CD8-positive, alpha-beta memory T cell (primary cell): ENCODE measurements at places on chromosomes 5 and 9.

DNA sequence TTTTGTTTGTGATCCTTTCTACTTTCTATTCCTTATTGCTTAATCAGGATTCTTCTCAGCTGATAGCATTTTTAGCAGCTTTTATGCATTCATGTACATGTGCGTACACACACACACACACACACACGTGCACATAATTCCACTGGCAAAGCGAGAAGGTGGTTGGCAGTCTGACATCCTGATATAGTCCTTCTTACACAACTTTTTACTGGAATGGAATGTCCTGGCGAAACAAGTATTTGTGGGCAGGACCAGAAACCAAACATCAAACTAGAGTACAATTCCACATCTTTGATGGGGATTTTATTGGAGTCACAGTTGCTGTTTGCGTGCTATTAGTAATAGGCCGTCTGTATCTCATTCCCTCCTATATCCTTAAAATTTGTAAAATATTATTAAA, 356.5 kb downstream of the CCDC171 start:
- no peak for DNase-seq

- DNase-seq = no peak
These were observed 14.3 kb downstream of the GAPT start for GRCh38 chr5:58505502-58505901.

GRCh38 chr5:71891856-71892255, 172.8 kb downstream of the CARTPT start:
- DNase-seq = no peak

- DNase-seq = no peak
These were observed 24.7 kb upstream of the MAPK9 start for GRCh38 chr5:180316586-180316985.

DNA sequence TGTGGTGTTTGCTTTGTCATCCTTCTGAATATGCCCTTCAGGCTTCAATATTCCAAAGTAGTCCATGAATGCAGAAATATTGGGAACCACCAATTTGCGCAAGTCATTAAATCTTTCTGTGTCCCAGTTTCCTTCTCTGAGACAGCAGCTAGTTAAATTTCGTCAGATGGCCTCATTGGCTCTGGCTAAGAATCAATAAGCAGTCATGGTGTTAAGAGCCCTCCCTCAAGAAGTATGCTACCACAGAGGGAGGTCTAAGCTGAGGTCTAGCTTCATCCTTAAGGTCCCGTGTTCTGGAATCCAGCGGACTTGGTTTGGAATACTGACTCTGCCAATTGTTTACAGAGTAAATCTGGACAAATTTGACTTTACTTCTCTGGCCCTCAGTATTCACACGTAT, 59.1 kb upstream of the C5orf58 start:
- DNase-seq = no peak

GRCh38 chr9:108383796-108384195, 472.0 kb downstream of the ACTL7B start:
- DNase-seq = no peak

GRCh38 chr5:149852641-149853330, 91.8 kb downstream of the PDE6A start:
- DNase-seq = no peak

- DNase-seq = no peak
These were observed 290.8 kb downstream of the MSX2 start for GRCh38 chr5:175015028-175015685.

DNA sequence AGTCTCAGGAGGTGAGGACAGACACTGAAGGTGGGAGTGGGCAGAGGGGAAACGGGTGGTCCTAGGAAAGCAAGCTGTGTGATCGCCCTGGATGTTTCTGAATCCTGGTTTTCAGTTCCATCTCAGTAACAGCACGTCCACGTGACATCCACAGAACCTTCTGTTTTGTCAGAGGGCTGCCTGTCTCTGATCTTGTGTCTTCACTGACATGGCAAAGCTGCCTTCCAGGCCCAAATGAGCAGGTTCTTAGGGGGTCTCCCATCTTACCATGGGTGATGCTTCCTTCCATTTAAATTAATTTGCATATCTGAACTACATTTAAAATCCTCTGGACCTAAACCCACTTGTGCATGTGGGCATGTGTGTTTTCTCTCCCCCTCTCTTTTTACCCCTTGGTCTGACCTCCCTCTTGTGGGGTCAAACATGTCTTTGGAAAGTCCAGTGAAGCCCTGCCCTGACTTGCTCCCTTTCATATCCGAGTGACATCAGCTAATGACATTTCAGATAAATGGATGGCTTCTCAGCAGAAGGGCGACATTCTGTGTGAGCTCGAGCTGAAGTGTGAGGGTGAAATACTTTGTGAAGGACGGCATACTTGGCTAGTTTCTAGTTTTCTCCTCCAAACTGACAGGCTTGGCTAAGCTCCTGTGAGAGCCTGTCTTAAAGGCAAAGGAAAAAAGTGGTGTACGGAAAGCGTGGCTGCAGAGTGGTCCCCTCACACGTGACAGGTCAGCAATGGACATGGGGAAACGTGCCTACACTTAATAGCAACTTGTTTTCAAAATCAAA, 204.8 kb upstream of the S1PR3 start:
- DNase-seq = no peak

- DNase-seq = no peak
These were observed 21.6 kb downstream of the CEMIP2 start for GRCh38 chr9:71746758-71747125.

DNA sequence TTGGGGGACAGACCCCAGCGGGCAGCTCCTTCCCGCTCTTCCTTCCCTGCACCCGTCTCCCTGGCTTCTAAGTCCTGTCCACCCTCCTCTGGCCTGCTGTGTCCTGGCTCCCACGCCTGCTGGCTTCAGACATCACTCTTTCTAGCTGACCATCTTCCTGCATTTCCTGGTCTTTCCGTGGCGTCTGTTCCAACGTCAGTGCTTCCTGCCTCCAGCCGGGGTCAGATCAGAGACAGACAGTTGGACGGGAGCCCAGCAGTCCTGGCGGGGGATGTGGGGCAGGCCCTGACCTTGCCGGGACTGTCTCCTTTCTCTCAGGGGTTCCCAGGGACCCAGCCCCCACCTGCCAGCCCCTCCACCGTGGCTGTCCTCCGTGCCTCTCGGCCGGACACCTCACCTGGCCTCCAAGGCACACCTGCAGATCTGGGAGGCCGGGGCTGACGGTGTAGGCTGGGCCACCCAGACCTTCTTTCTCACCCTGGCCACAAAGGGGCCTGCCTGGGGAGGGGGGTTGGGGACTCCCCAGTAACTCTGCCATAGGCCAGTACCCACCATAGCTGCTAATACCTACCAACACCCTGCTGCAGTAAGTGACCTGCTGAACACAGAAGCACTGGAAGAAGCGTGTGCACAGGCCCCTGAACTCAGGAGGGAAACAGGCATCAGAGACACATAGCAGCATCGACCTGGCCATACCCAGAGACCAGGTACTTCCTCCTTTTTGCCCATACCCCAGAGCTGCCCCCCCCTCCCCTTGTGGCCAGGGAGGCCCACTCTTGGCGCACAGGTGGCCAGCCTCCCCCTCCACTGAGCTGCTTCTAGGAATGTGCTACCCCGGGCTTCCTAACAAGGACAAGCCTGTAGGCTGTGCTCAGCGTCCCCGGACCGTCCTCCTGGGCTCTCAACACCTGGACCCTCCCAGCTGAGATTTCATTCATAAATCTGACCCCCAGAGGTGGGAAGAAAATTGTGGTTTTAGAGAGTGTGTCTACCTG, 5.1 kb downstream of the NRARP start:
- DNase-seq = no peak

DNA sequence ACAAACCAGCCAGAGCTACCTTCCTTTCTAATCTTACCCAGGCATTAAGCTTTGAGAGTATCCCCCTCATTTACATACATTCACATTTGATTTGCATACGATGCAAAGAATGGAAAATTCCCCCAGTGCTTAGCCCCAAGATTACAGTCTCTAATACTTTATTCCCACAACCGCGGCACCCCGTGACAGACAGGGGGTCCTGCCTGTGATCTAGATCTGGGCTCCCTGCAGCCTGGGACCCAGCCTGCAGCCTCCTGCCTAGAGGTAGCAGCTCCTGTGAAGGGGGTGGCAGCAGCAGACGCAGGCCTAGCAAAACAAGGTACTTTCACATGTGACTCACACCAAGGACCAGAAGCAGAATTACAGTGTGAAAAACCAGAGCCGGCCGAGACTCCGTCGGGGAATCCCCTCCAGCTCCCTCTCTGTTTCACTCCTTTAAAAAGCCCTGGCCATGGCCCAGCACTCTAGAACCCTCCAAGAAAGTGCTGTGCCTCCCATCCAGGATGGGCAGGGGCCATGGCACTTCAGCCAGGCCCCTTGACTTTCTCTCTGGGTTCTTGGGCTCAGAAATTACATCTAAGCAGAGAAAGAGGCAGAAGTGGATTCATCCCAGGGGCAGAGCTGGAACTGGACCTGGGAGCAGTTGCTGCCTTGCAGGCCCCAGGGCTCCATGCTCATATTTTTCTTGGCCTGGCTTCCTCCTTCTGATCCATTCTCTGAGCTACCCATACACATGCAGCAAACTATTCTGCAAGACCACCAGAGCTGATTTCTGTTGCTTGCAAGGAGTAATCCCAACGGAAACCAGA, 14.0 kb upstream of the TCF7 start:
- peak; percentile 80 for DNase-seq

DNA sequence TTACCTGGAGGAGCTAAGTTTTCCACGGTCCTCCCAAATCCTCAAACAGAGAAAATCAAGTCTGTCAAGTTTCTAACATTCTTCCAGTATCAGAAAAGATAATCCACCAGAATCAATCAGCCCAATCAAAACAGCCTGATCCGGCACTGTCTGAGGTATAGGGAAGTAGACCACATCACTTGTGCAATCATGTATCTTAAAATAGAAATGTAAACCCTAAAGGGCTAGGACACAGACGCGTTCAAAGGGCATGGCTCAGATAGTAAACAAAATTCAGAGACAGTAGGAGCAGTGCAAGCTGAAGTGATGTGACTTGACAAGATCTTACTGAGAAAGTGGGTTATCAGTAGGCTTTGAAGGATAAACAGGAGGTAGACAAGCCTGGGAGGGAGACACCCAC, 252.4 kb upstream of the DAPK1 start:
- DNase-seq = no peak

DNA sequence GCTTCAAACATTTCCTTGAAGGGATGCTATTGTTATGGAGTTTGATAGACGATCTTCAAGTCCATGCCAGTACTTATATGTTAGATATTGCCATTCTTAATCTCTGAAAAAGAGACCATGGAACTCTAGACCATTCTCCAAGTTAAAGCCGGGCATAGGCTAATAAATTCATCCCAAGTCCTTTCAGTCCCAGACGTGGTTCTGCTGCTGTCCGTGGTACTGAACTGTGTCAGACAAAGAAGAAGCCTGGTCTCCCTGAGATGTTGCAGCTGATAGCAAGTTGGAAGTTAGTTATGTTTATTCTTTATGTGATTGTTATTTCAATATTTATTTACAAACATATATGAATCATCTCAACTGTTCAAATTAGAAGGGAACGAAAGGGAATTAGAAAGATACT, 158.7 kb downstream of the NMUR2 start:
- no peak for DNase-seq

DNA sequence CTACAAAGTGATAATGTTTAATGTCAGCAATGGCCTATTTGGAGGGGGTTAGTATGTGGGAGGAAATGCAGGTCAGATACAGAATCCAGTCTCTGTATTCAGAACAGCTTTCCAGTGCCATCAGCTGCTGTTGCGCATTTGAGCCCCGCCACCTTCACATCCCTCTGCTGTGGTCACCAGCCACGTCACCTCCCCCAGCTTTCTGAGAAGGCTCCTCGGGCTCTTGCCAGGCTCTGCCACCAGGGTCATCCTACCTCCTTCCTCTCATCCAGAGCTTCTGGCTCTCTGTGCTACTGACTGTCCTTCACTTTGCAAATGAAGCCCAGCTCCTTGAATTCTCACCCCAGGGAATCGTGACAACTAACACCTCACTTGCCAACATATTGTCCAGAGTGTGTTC, 138.8 kb downstream of the PIK3R1 start:
- no peak for DNase-seq

- no peak for DNase-seq
These were observed 31.0 kb upstream of the DENND1A start for GRCh38 chr9:123960965-123961364.

DNA sequence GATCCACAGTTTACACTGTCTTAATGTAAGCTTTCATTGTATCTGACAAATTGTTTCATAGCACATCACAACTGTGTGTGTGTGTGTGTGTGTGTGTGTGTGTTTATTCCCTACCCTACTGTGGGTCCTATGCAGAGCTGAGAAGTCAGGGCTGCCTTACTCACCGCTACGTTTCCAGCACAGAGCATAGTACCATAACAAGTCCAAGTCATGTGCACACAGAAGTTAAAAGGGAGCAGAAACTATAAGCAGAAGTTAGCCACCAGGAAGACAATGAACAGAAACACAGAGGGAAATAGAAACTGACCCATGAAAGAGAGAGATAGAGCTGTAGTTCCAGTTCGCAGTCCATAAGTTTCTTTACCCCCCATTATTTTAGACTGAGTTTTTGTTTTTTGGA, 38.2 kb upstream of the DMXL1 start:
- DNase-seq = no peak

- DNase-seq = no peak
These were observed 47.6 kb upstream of the ADCY2 start for GRCh38 chr5:7348168-7348854.

GRCh38 chr5:11777096-11777495, 127.2 kb downstream of the CTNND2 start:
- DNase-seq = no peak

GRCh38 chr9:78572266-78572665, 275.3 kb downstream of the PSAT1 start:
- DNase-seq = no peak

DNA sequence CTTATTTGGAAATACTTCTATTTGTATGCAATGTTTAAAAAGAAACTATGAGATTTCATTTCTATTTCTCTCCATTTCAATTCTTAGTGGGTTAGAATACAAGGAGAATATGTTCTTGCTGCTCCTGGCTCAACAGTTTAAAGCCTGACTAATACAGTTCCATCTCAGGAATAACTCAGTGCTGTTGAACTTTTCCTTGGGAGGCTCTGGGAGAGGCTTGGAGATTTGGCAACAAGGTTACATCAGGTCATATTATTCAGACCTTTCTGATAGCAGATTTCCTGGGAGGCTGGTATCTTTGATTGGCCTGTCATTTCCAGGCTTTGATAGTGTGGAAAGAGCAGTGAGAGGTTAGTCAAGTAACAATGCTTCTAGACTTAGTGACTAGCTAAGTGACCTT, 481.7 kb upstream of the KLF4 start:
- no peak for DNase-seq

DNA sequence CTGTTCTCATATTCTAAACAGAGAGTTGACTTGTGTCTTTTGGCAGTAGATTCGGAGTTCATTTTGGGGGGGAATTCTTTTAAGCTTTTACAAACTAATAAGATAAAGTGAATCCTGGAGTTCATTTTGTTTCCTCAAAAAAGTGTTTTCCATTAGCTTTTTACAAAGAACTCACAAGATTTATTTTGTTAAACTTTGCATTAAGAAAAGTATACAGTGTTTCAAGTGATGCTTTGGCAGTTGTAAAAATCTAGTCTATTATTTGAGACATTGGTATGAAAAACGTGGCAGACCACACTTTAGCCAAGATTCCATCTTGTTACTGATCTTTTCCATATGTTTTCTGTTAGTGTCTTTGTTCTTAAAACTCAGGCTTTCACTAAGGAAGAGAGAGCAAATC, 1.2 kb upstream of the OMD start:
- no peak for DNase-seq

GRCh38 chr5:177222269-177222668, 81.2 kb downstream of the RAB24 start:
- DNase-seq = no peak
